ENCODE measurements at places on chromosomes 13 and 19.

- DNase-seq: no peak
These were observed 32.9 kb downstream of the ZDHHC20 start for GRCh38 chr13:21426238-21426637.

GRCh38 chr13:94061301-94061700 lies 418.2 kb downstream of the DCT start:
- DNase-seq: peak; percentile 80

DNA sequence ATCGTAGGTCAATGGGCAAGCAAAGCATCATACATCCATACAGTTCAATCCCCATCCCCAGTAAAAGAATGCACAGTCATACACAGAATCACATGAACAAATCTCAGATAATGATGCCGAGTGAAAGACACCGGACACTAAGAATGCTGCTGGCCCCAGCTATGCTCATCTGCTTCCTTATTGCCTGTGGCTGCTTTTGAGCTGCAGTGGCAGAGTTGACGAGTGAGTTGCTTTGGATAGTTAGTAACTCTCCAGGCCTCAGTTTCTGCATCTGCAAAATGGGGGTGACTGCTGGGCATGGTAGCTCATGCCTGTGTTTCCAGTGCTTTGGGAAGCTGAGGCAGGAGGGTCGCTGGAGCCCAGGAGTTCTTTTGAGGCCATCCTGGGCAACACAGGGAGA lies 12.9 kb upstream of the NFIC start:
- no peak for DNase-seq

DNA sequence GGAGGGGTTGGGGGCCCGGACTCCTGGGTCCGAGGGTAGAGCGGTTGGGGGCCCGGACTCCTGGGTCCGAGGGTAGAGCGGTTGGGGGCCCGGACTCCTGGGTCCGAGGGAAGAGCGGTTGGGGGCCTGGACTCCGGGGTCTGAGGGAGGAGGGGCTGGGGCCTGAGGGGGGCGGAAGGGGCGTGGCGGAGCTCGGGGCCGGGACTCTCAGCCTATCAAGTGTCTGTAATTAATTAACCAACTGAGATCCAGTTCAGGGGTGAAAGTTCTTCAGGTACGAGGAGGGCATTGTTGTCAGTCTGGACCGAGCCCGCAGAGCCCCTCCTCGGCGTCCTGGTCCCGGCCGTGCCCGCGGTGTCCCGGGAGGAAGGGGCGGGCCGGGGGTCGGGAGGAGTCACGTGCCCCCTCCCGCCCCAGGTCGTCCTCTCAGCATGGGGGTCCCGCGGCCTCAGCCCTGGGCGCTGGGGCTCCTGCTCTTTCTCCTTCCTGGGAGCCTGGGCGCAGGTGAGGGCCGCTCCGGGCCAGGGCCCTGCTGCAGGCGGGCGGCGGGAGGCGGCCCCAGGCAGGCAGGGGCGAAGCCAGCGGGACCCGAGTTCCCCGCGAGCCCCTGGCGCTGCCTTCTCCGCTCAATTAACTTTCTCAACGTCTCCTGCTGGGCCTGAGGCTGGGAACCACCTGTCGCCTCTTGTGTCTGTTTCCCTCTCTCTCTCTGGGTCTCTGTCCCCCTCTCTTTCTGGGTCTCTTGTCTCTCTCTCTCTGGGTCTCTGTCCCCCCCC lies 697 bp downstream of the FCGRT start:
- no peak for DNase-seq

GRCh38 chr13:71242201-71242600 lies 624.8 kb downstream of the DACH1 start:
- DNase-seq: peak; percentile 11

DNA sequence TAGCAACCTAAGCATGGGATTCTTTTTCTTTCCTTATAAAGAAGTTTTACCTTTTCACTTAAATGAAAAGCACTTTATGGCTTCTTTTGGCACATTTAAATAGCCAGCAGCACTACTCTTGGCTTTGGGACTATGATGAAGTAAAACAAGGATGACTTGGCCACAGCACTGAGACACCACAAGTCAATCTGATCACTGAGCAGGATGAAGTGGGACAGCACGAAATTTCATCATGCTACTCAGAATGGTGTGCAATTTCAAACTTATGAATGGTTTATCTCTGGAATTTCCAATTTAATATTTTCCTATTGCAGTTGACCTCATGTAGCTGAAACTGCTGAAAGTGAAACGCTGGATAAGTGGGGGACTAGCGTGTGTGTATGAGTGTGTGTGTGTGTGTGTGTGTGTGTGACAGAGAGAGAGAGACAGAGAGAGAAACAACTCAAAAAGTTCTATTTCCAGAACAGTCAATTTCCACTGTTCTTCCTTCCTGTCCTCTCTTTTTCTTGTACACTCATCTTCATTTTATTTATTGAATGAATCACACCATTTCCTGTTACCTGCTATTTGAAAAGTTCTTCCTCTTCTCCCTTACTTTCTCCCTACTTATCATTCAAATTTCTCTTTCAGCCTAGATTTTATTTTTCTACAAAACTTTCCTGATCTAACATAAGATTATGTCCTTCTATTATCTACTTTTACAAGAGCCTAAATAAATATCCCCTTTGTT lies 414.2 kb upstream of the MIR17HG start:
- DNase-seq: no peak

GRCh38 chr19:56111601-56112312 lies 9.3 kb downstream of the ZNF787 start:
- no peak for DNase-seq

- DNase-seq: no peak
These were observed 198.1 kb downstream of the VWA8 start for GRCh38 chr13:41762796-41763195.

DNA sequence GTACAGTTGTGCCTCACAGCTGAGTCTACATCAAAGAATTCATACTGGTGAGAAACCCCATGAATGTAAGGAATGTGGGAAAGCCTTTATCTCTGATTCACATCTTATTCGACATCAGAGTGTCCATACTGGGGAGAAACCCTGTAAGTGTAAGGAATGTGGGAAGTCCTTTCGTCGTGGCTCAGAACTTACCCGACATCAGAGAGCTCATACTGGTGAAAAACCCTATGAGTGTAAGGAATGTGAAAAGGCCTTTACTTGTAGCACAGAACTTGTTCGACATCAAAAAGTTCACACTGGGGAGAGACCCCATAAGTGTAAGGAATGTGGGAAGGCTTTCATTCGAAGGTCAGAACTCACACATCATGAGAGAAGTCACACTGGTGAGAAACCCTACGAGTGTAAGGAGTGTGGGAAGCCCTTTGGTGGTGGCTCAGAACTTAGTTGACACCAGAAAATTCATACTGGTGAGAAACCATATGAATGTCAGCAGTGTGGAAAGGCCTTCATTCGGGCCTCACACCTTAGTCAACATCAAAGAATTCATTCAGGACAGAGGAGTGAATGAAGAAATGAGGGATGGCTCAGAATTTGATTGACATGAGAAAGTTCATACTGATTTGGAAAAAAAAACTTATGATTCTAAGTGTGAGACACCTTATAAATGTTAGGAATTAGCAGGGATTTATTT lies 80.9 kb upstream of the ZNF420 start:
- DNase-seq: no peak

- DNase-seq: peak; percentile 90
These were observed 94.7 kb upstream of the RAP2A start for GRCh38 chr13:97339019-97339987.

DNA sequence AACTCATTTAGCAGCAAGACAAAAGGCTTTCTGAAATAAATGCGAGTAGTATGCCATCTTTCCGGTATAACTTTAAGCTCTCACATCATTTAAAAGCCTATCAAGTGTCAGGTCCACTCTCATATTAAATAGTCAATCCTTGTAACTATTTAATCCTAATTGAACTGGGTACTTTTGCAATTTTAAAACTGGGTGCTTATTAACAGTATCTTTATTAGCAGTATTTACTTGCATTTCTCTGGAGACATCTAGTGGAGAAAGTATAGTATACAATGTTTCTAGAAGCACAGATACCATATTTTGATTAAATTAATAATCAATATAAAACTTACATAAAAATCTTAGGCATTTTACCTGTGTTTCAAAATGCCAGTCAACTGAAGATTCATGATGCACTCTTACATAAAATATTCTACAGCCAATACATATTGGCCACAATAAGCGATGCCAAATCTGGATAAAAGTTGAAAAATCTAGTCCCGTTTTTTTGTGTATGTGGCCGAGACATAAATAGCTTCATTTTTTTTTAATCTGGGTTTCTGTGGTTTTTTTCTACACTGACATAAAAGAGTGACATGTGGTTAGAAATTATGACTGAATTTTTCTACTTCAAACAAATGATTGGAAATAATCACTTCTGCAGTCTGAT lies 4.3 kb upstream of the POSTN start:
- DNase-seq: peak; percentile 41

- DNase-seq: peak; percentile 39
These were observed 70.9 kb downstream of the TM9SF2 start for GRCh38 chr13:99572131-99572530.

DNA sequence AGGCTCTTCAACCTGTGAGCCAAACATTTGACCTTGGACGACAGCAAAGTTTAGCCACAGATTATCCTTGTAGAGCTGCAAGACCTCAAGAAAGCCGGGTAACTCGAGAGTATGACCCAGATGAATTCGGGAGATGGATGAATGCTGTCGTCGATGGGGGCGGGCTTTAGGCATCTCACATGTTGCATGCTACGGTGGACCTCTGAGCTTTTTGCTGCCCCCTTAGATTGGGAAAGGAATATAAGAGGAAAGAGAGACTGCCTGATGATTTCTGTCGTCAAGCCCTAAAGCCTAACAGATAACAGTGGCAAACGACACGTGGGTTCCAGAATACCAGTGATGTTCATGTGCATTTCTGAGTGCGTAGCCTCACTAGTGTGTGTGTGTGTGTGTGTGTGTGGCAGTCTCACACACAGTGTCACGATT lies 730 bp upstream of the ABCC4 start:
- DNase-seq: no peak
